ENCODE measurements at places on chromosomes 5 and 9.

GRCh38 chr5:170254056-170254455 is 21.3 kb downstream of the C5orf58 start:
- DNase-seq: no peak

- DNase-seq: no peak
Observed at GRCh38 chr5:3220638-3221288, 374.9 kb upstream of the IRX1 start.

DNA sequence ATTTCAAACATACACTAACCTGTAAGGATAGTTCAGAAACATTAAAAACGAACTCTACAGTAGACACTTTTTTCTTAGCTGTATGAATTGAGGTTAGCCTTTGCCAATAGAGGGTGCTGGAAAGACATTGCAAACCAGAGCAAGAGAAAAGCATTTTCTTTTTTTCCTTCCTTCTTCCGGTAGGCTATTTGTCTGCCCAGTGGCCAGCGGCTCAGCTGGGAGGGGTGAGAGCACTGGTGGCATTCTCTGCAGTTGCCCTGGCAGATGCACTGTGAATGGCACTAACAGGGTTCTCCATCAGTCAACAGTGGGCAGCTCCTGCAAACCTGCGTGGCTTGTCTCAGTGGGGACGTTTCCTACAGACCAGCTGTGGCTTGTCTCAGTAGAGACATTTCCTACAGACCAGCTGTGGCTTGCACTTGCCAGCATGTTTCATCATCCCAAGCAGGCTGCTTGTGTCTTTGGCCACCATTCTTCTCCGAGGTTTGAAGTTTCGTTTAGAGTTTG is 984.5 kb upstream of the CDH18 start:
- DNase-seq: peak; percentile 24

GRCh38 chr5:3382782-3383181 is 212.8 kb upstream of the IRX1 start:
- DNase-seq: no peak

- no peak for DNase-seq
Observed at GRCh38 chr5:95181644-95182043, 103.2 kb downstream of the MCTP1 start.

- DNase-seq: no peak
Observed at GRCh38 chr5:158951436-158952247, 148.1 kb downstream of the EBF1 start.

- DNase-seq: no peak
Observed at GRCh38 chr5:50929174-50929573, 262.7 kb downstream of the PARP8 start.

Measured in skeletal muscle cell (primary cell).